B cell (primary cell): ENCODE measurements at places on chromosomes 13 and 19. TPM values are rescaled to one million over a fixed set of nuclear protein-coding genes. Genes with fewer than 3 reads are reported as not detected.

The SELENOV gene
- total RNA-seq, result not detected in 2 replicates

The ZNF726 gene
- total RNA-seq, result 5.6 and 8.3 TPM in 2 replicates

The ZBTB32 gene
- total RNA-seq, result 28.1 and 30.9 TPM in 2 replicates

The SDHAF1 gene
- 24.2 and 24.6 TPM in 2 replicates for total RNA-seq

The THSD8 gene
- total RNA-seq, result 2.1 TPM in 1 of 2 replicates, not detected in the other

DNA sequence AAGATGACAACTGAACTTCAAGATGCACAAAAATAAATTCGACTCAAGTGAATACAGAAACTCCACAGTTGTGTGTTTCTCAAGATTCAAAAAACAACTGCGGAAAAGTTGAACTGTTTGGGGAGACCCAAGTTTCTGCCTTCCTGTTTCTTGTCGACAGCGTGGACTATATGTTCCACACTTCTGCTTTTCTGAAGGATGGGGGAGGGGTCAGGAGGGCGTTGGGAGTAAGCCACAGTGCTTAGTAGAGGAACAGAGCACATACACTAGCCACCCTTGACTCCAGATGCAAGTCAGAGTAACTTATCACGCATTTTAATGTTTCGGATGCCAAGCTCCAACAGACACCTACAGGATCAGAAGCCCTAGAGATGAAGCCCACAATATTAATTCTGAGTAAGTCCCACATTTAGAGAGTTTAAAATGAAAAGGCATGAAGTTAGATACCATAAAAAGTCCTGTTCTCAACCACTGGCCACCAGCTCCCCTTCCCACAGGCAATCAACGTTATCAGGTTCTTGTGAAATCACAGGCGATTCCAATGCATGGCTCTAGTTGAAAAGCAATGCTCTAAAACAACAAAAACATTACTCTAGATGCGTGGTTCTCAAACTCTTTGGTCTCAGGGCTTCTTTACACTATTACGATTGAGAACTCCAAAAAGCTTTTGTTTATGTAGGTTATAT, 4.2 kb downstream of the TUBGCP3 start:
- peak; percentile 80 for DNase-seq

GRCh38 chr13:33958964-33959363, 141.0 kb downstream of the RFC3 start:
- no peak for DNase-seq

- no peak for DNase-seq
Measured at GRCh38 chr13:71018995-71019394, 848.0 kb downstream of the DACH1 start.

DNA sequence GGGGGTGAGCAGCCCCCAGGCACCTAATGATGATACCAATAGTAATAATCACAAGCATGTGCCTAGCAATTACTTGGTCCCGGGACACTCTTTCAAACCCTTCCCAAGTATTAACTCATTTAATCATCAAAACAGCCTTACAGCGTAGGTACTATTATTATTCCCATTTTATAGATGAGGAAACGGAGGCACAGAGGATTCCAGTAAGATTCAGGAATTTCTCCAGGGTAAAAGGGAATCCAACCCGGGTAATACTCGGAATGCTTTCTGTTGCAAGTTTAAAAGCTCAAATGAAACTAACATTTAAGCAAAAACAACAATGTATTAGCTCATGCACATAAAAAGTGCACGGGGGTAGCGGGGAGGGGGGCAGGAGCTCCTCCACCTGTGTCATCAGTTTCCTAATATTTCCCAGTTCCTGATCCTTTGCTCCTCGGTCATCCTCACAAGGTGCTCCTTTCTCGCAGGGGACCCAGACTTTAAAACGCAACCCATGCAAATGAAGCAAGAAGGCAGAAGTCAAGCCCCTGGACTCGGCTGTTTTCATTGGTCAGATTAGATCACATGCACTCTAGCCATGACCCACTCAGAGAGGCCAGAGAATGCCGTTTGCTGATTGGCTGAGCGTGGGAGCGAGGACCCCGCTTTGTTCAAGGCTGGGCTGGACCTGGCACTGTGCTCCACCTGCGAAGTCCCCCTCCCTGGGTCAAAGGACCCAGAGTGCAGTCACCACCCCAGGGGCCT, 38.3 kb upstream of the C19orf12 start:
- no peak for DNase-seq

DNA sequence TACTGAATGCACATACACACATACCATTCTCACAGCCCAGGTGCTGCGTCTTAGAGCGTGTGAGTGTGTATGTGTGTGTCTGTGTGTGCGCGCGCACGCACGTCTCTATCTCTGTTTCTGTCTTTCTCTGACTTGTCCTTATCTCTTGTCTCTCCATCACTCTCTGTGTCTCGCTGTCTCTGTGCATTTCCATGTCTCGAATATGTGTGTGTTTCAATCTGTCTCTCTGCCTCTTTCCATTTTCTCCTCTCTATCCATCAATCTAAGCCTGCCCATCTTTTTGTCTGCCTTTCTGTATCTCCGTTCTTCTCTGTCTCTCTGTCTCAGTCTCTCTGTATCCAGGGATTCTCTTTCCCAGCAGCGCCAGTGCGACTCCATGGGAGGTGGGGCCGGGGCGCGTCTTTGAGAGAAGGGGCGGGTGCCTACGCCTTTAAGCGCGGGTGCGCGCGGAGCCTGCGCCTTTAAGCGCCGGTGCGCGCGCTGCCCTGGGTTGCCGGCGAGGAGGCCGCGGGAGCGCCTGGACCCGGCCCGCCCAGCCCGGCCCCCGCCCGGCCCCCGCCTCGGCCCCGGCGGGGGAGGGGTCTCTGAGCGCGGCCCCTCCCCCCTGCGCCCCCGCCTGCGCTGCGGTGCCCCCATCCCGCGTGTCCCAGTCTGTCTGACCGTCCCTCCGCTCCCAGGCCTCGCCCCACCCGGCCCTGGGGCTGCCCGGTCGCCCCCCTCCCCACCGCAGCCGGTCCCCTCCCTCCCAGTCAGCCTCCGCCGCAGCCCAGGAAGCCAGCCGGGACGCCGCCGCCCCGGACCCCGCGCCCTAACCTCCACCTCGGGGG, at the start of gene LRFN3:
Gene LRFN3 (plus strand): TSS at position 464 of the 827 bp plus-strand sequence. CDS start 3,052 bp downstream, outside the sequence.
- DNase-seq, result no peak
